NCI-H774 (cell line): ENCODE measurements at places on chromosomes 6 and 20.

DNA sequence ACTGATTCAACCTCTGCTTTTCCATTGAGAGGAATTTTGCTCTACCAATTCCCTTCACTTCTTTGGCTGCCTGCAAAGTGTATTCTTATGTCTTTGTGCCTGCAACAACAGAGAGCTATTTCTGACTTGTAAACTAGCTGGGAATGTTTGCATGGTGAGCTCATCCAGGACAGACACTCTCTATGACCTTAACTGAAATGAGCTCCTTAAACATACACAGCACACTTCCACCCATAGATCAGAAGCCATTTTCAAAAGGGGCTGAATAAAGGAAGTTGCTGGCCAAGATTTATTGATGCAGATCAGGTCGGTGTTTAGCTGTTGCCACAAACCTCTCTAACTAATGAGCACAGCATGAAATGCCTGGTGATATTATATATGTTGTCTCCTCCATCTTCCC lies 377.7 kb downstream of the BTBD9 start:
- DNase-seq: no peak

DNA sequence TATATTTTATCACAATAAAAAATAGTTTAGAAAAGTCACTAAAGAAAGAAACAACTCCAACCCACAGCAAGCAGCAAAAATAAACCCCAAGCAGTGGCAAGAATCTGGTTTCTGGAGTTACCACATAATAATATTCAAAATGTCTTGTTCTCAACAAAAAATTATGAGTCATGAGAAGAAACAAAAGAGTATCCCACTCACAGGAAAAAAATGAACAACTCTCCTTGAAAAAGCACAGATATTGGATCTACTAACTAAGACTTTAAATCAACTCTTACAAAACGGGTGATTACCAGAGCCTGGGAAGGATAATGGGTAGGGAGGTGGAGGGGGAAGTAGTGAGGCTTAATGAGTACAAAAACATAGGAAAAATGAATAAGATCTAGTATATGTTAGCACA lies 425.6 kb downstream of the PLCB1 start:
- no peak for DNase-seq

DNA sequence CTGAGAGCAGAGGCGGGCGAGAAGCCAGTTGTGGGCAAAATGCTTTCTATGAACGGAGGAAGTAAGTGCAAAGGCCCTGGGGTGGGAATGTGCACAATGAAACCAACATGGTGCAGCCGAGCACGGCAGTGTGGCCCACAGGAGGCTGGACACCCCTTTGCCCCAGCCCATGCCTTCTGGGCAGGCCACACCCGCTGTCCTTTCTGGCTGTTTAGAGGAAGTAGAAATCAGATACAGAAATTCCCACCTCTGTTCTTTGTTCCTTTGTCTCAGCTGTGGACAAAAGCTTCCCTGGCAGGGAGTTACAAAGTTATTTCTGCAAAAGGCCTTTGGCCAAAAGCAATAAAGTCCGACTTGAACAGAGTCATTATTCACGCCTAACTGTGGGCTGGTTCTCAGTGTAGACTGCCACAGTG lies 11.9 kb downstream of the SULF2 start:
- no peak for DNase-seq

GRCh38 chr20:60137657-60138245 lies 179.5 kb downstream of the CDH26 start:
- peak; percentile 78 for DNase-seq

DNA sequence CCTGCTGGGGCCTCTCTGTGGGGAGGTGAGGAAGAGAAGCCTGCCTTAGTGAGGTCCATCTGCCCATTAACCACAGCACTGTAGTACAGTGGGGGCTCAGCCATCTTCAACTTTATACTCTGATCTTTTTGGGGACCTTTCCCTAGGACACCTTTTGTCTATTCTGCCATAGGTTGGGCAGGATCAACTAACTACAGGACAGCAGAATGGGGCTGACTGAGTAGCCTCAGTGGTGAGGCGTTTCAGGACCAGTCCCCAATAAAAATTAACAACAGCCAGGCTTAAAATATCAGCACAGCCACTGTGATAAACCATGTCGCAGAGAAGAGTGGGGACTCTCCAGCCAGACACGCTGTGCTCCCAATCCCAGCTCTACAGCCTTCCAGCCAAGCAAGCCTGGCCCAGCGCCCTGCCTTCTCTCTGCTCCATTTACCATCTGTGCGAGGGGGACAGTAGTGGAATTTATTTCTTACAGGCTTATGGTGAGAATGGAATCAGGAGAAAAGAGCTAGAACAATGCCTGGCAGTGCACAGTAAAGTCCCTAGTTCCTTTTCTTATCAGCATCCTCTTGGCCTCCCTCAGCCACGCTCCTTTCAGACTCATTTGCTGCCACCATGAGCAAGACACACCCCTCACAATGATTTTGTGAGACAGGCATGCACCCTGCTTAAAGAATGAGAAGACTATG lies 75.5 kb downstream of the SLC22A23 start:
- no peak for DNase-seq

DNA sequence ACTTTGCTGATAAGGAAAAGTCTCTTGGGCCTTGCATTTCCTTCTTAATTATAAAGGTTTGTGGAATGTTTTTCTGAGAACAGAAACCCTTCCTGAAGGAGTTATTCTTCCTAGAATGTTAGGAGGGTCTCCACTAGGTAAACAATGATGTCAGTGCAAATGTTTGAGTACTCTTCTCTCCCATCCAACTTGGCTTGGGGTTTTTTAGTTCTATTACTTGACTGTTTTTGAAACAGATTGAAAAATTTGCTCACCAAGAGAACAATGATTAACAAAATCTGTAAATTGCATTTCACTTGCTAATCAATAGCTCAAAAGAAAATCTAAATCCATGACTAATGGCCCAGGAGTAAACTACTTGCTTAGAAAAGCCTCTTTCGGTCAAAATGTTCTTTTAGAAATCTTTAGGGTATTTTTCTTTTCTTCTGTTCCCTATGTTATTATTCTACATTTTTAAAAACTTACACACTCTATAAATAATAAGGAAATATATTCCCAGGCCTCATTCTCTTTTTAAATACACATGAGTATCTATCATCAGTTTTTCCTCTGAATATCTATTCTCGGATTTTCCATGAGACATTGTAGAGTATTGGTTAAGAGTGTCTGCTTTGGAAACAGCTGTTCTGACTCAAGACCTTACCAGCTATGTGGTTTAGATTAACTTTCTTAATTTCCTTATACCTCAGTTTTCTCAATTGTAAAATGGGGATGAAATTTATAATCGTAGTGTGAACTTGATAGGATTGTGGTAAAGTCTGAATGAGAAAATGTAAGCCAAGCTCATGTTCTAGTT lies 234.2 kb upstream of the CITED2 start:
- no peak for DNase-seq

DNA sequence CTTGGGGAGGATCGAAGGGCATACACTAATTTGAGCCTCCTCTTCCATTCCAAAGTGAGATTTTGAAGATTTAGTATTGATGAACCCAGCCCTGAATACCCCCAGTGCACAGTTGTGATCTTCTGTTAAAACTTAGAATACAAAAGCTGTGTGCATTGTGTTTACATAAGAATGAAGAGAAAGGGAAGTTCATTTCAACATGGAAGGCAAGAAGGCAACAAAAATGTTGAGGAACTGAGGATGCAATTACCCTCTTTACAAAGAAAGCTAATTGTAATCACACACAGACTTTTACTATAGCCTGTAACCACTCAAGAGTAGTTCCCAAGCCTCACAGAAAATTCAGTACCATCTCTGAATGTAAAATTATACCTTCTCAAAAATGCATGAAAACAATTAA lies 49.3 kb downstream of the GFOD1 start:
- no peak for DNase-seq

GRCh38 chr20:56630506-56631317 lies 1.6 kb downstream of the TFAP2C start:
- no peak for DNase-seq

DNA sequence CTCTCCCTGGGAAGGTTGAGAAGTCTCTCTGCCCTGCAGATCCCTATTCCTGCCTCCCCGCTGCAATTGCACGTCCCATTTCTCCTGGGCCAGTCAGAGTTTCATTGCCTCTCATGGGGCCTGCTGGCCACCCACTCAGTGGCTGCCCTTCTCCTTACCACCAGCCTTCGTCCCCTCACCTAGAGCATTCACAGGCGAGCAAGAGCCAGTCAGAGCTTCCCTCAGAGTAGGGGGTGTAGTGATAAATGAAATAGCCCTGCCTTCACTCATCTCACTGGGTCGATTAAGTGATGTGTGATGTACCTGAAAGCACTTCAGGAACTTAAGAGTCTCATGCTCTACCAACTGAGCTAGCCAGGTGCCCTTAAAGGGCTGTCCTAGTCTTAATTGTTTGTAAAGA lies 52.0 kb upstream of the FANCE start:
- no peak for DNase-seq

- DNase-seq: no peak
These were observed 9.0 kb upstream of the SLA2 start for GRCh38 chr20:36655004-36655403.

DNA sequence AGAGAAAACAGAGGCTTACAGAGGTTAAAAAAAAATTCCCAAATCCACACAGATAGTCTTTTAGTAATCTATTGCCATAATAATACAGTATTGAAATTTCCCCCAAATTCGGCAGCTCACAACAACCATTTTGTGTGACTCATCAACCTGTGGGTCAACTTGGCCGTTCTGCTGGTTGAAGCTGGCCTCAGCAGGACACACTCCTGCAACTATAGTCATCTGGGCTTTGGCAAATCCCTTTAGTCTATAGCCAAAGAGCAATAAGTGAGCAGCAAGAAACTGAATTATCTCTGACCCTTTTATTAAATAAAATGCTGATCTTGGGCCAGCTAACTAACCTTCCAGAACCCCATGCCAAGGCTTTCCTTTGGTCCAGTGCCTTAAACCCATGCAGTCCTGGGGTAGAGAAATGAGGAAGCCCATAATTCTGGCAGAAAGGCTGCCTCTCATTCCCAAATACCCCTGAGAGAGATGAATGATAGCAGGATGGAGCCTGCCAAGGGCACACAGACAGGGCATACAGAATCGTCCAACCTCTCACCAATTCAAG lies 17.2 kb upstream of the SNAP25 start:
- no peak for DNase-seq

DNA sequence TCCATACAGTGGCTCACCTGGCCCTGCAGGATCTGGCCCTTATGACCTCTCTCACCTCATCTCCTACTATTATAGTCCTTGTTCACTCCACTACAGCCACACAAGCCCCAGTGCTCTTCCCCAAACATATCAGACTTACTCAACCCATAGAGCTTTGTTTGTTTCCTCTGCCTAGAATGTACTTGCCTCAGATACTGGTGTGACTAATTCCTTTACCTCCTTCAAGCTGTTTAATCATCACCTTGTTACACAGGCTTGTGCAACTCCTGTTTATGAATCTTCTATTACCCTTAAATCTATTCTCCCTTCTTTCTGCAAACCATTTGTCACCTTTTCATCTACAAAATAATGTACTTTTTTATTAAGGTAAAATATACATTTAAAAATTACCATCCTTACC lies 3.2 kb downstream of the DEFB125 start:
- no peak for DNase-seq

GRCh38 chr20:62481425-62482145 lies 5.8 kb upstream of the GATA5 start:
- DNase-seq: no peak

DNA sequence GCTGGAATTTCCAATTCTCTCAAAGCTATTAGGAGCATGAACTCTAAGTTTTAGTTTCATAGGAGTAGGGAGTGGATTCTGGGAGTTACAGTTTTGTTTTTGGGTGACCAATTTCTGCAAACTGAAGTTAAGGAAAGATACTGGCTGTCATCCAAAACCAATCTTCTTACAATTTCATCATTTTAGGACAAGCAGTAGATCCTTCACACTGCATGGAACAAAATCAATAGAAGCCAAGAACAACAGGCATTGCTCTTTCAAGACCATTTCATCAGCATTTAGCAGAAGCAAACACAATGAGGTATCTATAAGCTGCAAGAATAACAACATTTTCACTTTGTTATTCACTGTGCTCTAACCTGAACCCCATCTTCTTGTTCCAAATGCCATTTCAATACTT lies 173.0 kb downstream of the GMDS start:
- DNase-seq: no peak

DNA sequence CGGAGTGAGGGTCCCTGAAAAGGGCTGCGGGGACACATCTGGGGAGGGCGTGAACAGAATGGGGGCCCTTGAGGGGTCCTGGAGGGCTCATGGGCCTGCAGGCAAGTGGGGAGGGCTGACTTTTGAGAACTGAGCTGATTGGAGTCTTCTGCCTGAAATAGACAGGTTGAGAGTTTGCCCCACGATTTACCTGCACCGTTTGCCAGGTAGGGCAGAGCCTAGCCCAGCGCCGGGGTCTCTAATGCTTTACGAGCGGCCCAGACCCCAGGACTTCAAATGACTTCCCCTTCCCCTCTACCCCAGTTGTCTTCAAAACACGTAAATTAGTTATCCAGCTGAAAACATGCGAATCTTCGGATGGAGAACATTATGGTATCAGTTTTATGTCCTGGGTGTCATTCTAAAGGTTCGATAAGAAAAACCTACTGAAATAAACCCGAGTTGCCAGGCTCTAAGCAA lies 1.3 kb downstream of the PLCB1 start:
- no peak for DNase-seq

DNA sequence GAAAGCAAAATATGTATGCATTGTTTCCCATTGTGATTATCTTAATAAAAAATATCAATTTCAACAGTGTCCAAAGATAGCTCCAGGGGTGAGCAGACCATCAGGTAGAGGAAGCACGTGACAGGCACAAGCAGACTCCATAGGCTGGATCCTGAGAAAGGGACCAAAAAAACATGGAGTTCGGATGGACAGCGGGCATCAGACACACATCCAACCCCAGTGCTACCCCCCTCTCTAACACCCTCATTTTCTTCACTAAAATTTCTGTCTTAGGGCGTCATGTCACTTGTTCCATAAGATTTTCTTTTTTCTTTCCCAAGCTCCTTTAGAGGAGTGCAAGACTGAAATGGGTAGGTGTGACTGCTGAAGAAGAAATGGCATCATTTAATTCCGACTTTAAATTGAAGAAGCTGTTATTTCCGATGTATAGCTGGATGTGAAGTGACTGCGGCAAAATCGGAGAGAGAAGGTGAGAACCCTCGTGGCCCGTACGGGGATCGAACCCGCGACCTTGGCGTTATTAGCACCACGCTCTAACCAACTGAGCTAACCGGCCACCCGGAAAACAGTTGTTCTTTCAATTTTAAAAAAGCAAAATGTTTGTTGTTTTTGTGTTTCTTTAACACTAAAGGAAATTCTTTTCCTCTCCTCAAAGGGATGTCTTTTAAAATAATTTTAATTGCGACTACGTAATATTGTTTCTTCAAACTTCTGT lies 10.3 kb upstream of the PRSS16 start:
- peak; percentile 53 for DNase-seq

DNA sequence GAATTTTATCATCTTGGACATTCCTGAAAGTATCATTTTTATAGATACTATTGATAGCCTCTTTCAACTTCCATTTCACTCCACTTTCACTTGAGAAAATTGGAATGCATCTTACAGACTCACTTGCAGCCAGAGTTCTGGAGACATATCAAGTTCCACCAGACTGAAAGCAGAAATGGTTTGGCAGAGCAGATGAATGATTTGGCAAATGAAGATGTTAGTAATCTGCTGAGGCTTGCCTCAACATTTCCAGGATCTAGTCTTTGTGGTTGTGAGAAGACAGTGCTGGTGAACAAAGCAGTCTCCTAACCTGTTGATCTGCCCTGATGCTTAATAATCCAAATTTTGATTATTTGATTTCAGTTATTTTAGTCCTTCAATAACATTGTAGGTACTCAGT lies 202.6 kb downstream of the TRDN start:
- DNase-seq: no peak
